ENCODE measurements at places on chromosomes 3 and 15.

DNA sequence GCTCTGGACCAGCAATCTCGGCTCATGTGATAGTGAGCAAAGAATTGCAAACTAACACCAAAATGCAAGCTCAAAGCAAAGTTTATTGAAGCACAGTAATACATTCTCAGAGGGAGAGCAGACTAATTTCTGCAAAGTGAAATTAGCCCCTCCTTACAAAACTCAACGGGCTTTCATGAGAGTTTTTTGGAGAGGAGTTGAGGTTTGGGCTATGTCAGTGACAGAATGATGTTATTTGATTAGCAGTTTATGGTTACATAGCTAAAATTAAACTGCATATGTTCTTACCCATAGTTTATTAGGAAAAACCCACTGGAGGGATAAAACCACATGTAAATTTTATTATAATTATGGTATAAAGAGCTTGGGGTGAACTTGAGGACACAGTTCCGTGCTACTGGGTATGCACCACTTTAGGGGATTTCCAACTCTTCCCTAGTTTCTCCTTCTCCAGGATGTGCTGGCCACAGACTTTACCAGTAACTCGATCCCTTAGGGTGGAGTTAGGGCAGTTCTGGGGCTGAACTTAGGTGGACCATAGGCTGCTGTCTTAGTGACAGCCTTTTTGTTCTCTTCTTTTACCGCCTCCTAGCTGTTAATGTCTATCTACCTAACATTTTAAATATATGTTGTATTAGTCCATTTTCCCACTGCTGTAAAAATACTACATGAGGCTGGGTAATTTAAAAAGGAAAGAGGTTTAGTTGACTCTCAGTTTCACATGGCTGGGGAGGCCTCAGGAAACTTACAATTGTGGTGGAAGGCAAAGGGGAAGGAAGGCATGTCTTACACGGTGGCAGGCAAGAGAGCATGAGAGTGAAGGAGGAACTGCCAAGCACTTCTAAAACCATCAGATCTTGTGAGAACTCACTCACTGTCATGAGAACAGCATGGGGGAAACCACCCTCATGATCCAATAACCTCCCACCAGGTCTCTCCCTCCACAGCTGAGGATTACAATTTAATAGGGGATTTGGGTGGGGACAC, 8.9 kb upstream of the AADACL2 start:
- no peak for DNase-seq

GRCh38 chr3:194261581-194262063, 89.5 kb downstream of the CPN2 start:
- DNase-seq = no peak

DNA sequence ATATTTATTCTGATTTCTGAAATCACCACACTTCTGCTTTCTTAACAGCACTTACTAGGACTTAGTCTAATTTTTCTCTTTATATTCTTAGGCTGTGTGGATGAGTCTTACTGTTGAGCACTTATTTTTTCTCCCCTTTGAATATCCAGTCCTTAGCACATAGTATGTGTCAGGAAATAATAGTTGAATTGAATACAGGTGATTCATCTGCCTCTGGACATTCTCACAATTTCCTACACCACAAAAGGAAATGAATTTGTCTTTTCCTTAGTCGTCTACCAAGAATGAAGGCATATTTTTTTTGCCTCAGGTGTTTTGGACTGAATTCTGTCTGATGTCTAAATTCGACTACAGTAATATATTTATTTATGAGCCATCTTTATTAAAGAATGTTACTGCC, 204.2 kb downstream of the GHSR start:
- DNase-seq = no peak

GRCh38 chr3:37712918-37713817, 148.5 kb upstream of the CTDSPL start:
- DNase-seq = no peak

- no peak for DNase-seq
Observed at GRCh38 chr3:29754346-29754745, 473.5 kb downstream of the RBMS3 start.

DNA sequence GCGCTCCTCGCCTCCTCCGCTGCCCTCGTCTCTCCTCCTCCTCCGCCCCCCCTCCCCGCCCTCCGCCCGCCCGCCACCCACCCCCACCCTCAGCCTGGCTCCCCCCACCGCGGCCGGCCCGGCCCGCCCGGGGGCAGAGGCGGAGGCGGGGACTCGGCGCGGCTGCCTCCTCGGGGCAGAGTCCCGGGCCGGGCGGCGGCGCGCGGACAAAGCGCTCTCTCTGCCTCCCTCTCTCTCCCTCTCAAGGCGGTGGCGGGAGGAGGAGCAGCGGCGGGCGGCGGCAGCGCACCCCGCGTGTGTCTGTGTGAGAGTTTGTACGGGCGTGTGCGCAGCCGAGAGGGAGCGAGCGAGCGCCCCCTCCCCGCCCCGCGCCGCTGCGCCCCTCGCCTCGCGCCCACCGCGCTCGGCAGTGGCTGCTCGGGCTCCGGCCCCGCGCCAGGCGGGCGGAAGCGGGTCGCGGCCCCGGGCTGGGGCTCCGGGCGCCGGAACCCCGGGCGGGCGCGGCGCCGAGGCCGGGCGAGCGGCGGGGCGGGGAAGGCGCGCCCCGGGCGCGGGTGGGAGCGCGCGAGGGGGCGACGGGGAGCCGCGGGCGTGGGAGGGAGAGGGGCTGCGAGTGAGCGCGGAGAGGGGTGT, at the start of gene IGF2BP2:
IGF2BP2 (minus strand) TSS at position 37 of the 633 bp plus-strand sequence. CDS start 82 bp downstream, outside the sequence.
- DNase-seq = no peak

- DNase-seq = no peak
Observed at GRCh38 chr15:59439576-59439975, 1.6 kb downstream of the FAM81A start.

DNA sequence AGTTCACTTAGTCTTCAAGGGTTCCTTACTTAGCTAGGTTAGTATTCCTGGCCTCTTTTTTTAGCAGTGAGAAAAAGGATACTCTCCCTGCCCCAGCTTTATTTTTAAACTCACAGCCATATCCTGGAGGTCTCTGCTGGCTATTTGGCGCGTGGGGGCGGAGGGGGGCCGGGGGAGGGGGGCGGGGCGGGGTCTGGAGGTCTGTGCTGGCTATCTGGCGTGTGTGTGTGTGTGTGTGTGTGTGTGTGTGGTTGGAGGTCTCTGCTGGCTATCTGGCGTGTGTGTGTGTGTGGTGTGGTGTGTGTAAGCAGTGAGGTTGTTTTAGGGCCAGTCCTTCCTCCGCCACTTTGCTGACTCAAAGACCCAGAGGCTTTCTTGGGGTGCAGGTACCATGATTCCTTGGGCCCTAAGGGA, 579 bp upstream of the PLAAT1 start:
- DNase-seq = no peak

DNA sequence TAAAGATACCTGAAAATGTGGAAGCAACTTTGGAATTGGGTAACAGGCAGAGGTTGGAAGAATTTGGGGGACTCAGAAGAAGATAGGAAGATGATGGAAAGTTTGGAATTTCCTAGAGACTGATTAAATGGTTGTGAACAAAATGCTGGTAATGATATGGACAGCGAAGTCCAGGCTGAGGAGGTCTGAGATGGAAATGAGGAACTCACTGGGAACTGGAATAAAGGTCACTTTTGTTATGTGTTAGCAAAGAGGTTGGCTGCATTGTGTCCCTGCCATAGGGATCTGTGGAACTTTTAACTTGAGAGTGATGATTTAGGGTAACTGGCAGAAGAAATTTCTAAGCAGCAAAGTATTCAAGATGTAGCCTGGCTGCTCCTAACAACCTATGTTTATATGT, 13.0 kb downstream of the MITF start:
- no peak for DNase-seq

DNA sequence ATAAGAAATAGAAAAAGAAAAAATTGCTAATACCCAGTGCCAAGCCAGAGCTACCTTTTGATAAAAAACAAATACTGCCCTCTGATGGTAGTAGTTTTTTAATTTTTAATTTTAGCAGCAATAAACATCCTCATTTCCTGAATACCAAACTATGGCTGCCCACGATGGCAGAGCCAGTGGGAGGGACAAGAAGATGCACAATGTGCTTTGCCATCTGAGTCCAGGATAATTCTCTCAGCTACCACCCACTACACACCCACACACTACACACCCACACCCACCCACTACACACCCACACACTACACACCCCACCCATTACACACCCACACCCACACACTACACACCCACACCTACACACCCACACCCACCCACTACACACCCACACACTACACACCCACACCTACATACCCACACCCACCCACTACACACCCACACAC, 17.8 kb downstream of the CEP19 start:
- no peak for DNase-seq

DNA sequence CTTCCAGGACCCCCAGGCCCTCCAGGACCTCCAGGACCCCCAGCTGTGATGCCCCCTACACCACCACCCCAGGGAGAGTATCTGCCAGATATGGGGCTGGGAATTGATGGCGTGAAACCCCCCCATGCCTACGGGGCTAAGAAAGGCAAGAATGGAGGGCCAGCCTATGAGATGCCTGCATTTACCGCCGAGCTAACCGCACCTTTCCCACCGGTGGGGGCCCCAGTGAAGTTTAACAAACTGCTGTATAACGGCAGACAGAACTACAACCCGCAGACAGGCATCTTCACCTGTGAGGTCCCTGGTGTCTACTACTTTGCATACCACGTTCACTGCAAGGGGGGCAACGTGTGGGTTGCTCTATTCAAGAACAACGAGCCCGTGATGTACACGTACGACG, 22.1 kb upstream of the CMSS1 start:
- DNase-seq = no peak

DNA sequence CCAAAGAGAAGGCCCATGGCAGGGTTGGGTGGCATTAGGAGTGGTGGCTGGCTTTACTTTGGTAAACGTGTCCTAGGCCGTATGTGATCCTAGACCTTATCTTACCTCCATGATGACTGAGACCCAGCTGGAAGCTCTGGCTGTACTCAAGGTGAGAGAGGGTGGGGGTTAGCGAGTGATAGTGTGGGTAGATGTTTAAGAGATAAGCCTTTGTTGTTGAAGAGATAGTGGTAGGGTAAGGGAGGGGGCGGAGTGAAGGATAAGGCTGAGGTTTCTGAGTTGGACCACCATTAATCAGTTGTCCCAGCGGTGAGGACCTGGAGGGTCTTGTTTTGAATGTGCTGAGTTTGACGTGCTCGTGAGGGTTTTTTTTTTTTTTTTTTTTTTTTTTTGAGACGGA, 61.5 kb upstream of the ULK4 start:
- no peak for DNase-seq

GRCh38 chr3:169813278-169813677, 574 bp upstream of the LRRC34 start:
- DNase-seq = no peak

- no peak for DNase-seq
Observed at GRCh38 chr15:64267331-64267973, 88.5 kb downstream of the CSNK1G1 start.

DNA sequence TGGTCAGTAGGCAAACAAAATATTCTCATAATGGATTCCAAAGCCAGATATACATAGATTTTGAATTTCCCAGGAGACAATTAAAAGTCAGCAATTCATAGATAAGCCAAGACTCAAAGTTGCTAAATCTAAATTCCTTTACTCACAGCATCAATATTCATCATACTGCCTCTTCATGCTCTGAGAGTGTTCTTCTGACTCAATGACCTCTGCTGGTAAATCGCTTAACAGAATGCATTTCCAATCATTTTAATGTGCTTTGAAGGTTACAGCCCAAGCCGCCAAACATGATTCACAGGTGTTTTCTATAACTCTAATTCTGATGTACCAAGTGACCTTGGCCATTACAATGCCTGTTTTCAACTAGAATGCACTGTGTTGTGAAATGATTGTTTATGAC, 24.2 kb upstream of the SLC4A7 start:
- no peak for DNase-seq

- no peak for DNase-seq
Observed at GRCh38 chr3:94513600-94513999, 450.7 kb downstream of the NSUN3 start.

GRCh38 chr15:57747206-57747896, 40.8 kb downstream of the POLR2M start:
- DNase-seq = no peak

GRCh38 chr3:54259636-54260035, 137.3 kb downstream of the CACNA2D3 start:
- no peak for DNase-seq

DNA sequence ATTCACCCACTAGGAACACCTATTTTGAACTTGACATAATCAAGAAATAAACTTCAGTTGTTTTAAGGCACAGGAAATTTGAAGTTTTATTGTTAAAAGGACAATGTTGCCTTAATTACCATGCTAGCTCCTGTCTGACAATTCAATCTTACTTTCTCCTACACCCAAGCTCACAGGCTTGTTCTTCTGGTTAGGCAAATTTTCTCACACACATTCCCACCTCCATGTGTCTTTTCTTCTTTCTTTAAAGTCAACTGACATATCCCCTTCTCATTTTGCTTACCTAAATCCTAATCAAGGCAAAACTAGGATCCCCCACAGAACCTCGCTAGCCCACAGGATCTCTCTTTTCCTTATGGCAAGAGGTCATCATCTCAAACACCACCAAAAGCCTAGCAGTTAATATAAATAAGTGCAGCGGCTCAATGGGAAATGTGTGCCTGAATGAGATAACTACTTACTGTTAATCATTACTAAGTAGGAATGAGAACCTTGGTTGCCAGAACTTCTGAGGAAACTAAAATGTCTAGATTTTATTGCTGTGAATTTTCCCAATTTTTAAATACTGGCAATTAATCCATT, 189.3 kb downstream of the PLCH1 start:
- no peak for DNase-seq

GRCh38 chr3:30826531-30826942, 67.9 kb downstream of the GADL1 start:
- no peak for DNase-seq

DNA sequence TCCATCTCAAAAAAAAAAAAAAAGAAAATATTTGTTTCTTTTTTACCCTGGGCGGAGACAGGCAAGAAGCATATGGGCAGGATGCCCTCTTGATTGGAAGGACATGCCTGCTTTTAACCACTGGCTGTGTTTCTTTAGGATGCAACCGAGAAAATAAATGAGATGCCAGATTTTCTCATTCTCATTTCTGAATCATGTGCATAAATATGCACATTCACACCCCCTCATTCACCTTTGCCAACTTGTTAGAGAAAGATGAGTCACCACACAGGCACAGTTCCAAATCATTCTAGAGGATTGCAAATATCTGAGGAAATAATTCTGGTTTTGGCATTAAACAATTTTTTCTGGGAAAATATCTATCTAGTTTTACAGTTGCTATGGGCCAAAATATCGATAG, 3.3 kb downstream of the LIPH start:
- DNase-seq = no peak

DNA sequence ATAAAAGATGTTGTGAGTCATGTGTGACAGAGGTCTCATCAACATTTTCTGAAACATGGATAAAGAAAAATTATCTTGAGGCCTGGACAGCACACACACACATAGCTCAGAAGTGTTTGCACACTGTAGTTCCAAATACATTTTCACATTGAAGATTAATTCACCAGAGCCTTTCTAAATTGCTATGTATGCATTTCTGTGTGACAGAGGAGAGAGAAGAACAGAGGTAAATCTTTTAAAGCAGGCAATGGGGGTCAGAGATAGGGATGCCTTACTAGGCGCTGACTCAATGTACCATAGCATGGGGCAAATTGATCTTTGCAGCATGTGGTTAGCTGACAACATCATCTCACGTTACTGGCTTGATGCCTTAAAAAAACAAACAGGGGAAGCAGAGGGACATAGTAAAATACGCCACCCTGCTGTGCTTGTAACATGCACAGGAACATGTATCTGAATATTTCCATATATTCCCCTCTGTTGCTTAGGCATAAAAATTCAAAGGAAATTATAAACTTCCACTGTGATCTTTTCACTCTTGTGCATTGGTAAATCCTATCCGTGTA, 7.7 kb downstream of the POU1F1 start:
- DNase-seq = peak; percentile 25

- peak; percentile 56 for DNase-seq
Observed at GRCh38 chr3:29585368-29585767, 304.5 kb downstream of the RBMS3 start.
